ENCODE measurements at places on chromosomes 13 and 19.

DNA sequence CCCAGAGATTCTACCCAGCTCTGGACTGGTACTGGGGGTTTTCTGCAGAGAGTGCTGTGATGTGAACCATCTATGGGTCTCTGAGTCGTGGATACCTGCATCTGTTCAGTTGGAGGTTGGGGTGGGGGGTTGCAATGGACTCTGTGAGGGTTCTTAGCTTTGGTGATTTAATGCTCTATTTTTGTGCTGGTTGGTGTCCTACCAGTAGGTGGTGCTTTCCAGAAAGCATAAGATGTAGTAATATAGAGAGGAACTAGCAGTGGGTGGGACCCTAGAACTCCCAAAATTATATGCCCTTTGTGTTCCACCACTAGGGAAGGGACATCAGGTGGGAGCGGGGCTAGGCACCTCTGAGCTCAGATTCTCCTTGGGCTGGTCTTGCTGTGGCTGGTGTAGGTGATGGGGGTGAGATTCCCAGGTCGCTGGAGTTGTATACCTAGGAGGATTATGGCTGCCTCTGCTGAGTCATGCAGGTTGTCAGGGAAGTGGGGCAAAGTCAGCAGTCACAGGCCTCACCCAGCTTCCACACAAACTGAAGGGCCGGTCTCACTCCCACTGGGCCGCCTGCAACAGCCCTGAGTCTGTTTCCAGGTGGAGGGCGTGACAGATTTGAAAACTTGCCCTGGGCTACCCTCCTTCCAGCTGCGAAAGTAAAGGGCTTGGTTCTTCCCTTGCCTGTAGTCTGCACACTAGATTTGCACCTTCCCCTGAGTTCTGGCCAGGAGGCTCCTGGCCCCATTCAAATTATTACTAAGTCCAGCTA, 573.0 kb upstream of the SLITRK1 start:
- no peak for DNase-seq

DNA sequence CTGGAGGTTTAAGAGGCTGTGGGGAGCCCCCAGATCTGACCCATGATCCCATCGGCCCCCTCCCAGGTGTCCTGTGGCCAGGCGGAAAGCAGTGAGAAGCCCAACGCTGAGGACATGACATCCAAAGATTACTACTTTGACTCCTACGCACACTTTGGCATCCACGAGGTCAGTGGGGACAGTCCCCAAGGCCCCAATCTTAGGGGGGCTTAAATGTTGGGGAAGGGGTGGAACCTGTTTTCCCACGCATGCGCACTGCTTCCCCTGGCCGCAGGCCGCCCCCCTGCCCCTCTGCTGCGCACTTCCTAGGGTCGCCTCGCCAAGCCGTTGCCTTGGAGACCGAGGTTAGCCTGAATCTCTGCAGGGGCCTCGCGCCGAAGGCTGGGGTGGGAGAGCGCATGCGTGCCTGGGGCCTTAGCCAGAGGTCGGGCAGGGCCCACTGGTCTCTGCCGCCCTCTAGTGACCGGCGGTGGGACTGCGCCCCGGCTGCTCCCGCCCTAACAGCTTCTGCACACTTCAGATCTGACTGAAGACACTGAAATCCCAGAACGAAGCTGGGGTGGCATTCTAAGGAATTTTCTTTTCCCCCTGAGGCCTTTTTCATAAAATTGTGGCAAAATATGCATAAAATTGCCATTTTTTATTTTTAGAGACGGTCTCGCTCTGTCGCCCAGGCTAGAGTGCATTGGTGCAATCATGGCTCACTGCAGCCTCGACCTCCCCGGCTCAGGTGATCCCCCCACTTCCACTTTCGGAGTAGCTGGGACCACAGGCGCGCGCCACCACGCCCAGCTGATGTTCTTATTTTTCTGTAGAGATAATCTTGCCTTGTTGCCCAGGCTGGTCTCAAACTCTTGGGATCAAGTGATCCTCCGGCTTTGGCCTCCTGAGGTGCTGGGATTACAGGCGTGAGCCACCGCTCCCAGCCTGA, 3.6 kb downstream of the PRMT1 start:
- DNase-seq: peak; percentile 84

DNA sequence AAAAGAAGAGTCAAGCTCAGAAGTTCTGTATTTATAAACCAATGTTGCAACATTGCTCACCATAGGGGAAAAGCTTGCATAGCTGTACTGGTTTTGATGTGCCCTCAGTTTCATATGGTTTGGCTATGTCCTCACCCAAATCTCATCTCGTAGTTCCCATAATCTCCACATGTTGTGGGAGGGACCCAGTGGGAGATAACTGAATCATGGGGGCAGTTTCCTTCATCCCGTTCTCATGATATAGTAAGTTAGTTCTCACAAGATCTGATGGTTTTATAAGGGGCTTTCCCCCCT, 73.9 kb downstream of the TNFRSF19 start:
- DNase-seq: no peak

GRCh38 chr13:49165798-49166752, 54.1 kb upstream of the MLNR start:
- no peak for DNase-seq

GRCh38 chr19:54231077-54231931, 8.5 kb upstream of the LILRB3 start:
- peak; percentile 39 for DNase-seq

- DNase-seq: no peak
These were observed 9.6 kb upstream of the PRKD2 start for GRCh38 chr19:46726551-46726950.

GRCh38 chr13:36131222-36131930, at the start of gene DCLK1:
TSS of gene DCLK1 (minus strand) at chr13:36131382.
- DNase-seq: peak; percentile 23

DNA sequence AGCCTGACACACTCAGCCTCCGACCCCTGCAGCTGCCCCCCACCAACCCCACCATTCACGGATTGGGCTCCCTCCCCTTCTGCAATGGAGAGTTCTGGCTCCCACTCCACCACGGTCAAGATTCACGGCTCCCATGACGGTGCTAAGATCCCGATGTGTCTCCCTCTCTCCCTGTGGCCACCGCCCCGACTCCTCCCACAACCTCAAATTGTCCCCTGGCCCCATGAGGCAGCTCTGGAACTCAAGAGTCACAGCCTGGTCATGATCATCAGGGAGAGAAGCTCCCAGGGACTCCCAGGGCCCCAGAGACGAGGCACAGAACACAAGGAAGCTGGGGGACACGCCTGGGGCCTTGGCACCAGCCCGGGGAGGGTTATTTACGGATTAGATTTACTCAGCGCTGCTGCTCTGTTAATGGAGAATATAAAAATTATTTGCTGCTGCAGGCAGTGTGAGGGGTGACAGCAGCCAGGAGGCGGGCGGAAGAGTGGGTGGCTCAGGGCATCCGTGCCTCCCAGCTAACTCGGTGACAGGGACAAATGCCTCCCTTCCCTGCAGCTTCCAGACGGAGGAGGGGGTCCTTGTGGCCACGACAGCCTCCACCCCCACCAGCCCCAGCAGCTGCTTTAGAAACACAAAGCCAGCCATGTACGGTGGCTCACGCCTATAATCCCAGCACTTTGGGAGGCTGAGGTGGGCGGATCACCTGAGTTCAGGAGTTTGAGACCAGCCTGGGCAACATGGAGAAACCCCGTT, 184.2 kb downstream of the PTPRS start:
- DNase-seq: no peak

- no peak for DNase-seq
These were observed 11.2 kb upstream of the PROZ start for GRCh38 chr13:113147206-113147605.

GRCh38 chr13:58048670-58049069, 417.1 kb downstream of the PCDH17 start:
- DNase-seq: no peak
